ENCODE measurements at places on chromosomes 16 and 17. TPM values are rescaled to one million over a fixed set of nuclear protein-coding genes. Genes with fewer than 3 reads are reported as not detected.

The VPS35L gene
- 65.7 TPM for total RNA-seq

The GAS2L2 gene
- total RNA-seq = not detected

The SLFN5 gene
- total RNA-seq = 211 TPM

The CES1 gene
- 5.6 TPM for total RNA-seq

The LPO gene
- not detected for total RNA-seq

The KLHL10 gene
- 0.36 TPM for total RNA-seq

The ARL17A gene
- total RNA-seq = 7.7 TPM

The CCL14 gene
- not detected for total RNA-seq

The LDHD gene
- 3.6 TPM for total RNA-seq

The TMEM235 gene
- total RNA-seq = not detected

The MOSMO gene
- total RNA-seq = 15.9 TPM

The NT5M gene
- total RNA-seq = 1.2 TPM

The SEZ6 gene
- total RNA-seq = not detected

The SLC5A10 gene
- not detected for total RNA-seq

All from osteoblast (primary cell).